OCI-LY7 (cell line): ENCODE measurements at places on chromosomes 1 and 21.

DNA sequence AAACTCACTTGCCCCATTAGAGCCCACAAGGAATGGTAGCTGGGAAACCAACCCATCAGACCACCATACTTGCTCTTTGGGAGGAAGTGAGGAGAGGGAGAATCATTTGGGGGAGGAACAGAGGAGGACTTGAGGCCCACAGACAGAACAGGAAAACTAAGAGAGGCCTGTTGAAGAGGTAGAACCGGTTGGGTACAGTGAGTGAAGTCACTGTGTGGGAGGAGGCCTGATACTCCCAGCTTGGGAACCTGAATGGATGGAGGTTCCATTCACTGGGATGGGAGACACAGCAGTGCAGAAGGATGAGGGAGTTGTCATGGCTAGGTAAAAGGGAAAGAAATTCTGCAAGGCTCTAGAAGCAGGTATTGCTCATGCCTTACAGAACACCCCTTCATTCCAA, 63.4 kb upstream of the PSEN2 start:
- DNase-seq: no peak

DNA sequence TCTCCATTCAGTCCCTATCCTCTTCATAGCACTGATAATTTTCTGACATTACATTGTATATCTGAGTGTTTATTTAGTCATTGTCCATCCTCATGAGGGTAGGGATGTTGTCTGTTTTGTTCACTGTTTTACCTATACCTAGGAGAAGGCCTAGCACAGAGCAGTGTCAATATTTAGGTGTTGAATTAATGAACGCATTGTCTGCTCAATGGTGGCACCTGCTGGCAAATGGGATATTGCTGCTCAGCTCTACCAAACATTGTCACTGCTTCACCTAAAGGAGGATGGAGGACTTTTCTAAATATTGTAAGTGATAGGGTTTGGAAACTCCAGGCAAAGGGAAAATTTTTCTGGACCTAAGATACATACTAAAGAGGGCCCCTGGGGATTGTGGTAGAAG, 243.9 kb downstream of the RRAGC start:
- DNase-seq: no peak

DNA sequence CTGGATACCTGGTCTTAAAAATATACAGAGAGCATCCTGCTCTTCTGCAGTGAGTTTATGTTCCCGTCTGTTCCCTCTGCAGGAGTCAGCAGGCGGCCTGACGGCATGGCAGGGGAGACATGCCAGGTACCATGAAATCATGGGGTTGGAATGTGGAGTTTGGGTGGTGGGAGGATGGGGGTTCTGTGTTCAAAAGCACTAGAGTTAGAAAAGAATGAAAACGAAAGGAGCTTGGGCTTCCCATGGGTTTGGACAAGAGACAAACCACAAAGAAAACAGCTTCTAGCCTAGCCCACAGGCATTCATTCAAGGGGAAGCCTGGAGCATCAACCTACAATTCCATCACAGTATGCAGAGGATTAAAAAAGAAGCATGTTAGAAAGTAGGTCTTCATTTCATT, 59.9 kb downstream of the WARS2 start:
- DNase-seq: no peak

DNA sequence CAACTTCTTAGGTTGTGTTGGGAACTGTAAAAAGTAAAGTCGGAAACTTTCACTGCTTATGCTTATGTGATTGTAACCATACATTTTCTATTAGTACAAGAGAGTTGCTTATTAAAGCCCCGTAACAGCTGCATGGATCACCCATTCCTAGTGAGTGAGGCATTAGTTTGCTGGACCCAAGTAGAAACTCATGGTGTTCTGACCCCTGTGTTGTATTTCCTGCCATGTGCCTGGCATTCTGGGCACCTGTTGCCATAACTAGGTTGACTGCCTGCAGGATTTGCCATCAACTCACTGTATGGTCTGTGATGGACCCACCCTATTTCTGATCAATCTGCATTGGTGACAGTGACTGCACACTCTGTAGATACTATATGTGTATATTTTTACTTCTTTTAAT, 173.0 kb downstream of the PGBD5 start:
- DNase-seq: no peak

DNA sequence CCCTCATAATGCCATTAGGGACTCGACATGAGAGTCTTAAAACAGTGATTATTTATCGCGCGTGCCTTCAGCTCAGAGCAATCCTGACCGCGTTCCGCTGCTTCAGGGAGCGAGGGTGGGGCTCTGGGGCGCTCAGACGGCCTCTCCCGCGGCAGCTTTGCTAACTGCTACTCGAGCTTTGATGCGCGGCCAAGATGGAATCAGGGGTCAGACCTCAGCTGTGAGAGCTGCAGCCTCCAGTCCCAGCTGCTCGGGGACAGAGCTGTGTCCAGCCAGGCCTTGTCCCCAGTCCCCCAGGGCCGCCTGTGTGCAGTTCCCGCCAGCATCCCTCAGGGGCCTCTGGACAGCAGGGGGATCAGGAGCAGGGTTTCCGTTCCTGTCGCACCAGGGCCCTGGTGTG, 104.6 kb upstream of the TTC34 start:
- DNase-seq: no peak

- no peak for DNase-seq
These were observed 89.5 kb upstream of the ARTN start for GRCh38 chr1:43844114-43844513.

DNA sequence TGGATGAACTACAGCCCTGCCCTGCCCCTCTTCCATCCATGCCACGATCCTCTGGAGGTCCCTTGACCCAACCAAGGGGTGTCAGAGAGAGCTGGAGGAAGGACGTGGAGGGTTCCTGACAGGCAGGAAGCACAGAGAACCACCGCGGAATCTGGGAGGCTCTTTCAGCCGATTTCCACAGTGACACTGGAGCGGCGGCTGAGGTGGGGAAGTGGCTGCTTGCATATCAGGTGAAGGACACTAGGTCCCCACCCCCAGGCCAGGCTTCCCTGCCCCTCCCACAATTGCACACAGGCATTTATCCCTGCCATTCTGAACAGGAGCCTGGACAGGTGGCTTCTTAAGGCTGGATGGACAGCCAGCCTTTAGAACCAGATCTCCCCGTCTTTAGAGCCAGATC, 17.5 kb downstream of the LRRC71 start:
- DNase-seq: no peak

DNA sequence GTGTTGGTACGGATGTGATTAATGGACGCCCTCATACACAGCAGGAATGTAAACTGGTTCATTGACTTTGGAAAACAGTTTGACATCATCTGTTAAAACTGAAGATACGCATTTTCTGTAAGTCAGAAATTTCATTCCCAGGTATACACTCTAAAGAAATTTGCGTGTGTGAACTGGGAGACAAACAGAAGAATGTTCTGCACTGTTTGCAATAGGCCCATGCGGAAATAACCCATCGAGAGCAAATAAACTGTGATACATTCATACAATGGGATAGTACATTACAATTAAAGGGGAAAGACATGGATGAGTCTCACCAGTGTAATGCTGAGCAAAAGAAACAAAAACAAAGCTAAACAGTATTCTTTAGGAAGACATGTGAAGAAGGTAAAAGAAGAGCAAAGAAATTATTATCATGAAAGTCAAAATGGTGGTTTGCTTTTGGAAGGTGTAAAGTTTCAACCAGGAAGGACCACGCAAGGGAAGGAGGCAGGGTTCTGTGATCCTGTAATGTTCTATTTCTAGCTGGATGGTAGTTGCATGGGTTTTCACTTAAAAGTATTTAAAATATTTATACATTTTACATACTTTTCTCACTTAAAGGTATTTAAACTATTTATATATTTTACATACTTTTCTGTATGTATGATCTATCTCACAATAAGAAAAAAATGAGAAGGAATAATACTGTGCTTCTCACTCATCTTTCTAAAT, 30.3 kb downstream of the INTS7 start:
- DNase-seq: no peak

- no peak for DNase-seq
These were observed 42.1 kb upstream of the EDARADD start for GRCh38 chr1:236351875-236352573.

DNA sequence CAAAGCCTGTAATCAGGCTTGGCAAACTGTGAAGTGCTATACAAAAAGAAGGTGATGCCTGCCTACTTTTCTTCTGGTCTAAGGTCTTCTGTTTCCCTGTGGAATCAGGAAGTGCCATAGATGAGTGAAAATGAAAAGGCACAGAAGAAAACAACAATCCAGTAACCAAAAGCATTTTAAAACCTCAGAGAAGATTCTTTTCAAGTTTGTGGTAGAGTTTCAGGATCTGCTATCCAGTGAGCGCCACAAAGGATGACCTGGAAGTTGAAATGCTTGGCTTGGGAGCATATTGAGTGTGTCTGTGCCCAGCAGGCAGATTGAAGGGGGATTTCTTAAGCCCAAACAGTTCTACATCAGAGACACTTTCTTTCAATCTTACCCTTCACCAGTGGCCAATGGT, 272.2 kb downstream of the PAPPA2 start:
- DNase-seq: no peak

DNA sequence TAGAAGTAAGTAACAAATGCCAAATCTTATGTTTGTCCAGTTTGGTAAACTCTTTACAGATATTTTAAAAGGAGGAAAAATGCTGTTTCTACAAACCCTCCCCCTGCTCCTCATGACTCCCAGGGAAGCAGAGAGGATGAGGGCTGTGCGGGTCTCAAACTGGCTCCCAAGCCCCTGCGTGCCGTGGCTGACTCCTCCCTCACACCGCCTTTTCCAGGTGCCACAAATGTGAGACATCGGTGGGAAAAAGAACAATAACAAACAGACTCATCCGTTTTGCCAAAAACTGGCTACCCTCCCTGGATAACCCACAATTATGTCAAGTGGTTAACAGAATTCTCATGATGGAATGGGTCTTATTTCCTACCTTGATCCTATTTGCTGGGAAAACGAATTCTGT, 594.6 kb downstream of the PTPRU start:
- no peak for DNase-seq

GRCh38 chr1:101105877-101106276, 80.3 kb upstream of the DPH5 start:
- DNase-seq: no peak
